ENCODE measurements at places on chromosomes 13 and 19.

GRCh38 chr19:38277969-38278680 lies 13.8 kb downstream of the SPINT2 start:
- DNase-seq: no peak

DNA sequence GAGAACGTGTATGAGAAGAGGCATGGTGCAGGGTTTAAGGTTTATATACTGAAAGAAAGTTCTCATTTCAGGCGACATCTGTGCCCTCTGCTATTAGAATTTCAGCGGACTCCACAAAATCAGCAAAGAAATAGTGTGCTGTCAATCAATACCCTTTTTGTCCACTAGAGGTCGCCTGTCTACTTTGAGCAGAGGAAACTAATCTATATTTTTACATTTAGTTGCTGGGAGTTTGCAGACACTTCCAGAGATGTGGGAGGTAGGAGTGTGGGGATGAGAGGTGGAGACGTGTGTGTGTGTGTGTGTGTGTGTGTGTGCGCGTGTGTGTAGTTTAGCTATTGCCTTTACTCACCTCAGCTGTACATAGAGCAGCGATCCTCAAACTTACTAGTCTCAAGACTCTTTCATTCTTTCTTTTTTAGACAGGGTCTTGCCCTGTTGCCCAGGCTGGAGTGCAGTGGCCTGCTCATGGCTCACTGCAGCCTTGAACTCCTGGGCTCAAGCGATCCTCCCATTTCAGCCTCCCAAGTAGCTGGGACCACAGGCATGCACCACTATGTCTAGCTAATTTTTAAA lies 9.7 kb downstream of the INAFM1 start:
- DNase-seq: peak; percentile 46

DNA sequence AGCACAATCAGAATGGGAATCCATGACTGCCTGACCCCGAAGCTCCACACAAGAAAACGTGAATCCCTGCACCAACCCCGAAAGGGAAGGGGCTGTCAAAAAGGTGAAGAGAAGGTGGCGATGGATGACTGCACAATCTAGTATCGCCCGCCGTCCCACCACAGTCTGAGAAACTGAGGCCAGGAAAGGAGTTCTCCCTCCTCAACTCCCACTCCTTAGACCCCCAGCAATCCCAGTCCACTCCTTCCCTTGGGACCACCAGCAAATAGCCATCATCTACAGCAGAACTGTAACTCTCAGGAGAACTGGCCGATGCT lies 451 bp downstream of the NOSIP start:
- DNase-seq: no peak

DNA sequence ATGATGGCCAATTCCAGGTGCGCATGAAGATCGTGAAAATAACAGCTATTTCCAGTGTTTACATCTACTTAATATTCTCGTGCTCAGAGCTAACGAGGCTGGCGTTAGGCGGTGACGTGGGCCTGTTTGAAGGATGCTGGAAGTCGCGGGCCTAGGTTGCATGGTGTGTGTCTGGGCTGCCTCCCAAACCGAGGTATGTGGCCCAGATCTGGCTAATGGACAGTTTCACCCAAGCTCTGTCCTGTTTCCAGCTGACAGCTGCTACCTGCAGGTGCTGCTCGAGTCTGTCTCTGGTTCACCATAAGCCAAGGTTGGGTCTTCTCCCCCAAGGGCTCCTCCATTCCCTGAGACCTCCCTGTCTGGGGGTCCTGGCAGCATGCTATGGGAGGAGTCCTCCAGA lies 40.5 kb upstream of the KCTD15 start:
- DNase-seq: no peak

GRCh38 chr19:4267101-4267900 lies 11.8 kb upstream of the SHD start:
- no peak for DNase-seq

All from NCI-H1105 (cell line).